ENCODE measurements at places on chromosomes 7 and 10. TPM values are rescaled to one million over a fixed set of nuclear protein-coding genes. Genes with fewer than 3 reads are reported as not detected.

Gene PIP
- not detected for total RNA-seq

Gene RAB19
- 10.4 TPM for total RNA-seq

Gene NKX2-3
- not detected for total RNA-seq

Gene HHEX
- not detected for total RNA-seq

Gene ZNF853
- total RNA-seq, result 4.5 TPM

Gene LRRTM3
- total RNA-seq, result not detected

Gene ELFN1
- total RNA-seq, result 0.15 TPM

Gene FOXI2
- not detected for total RNA-seq

Measured in CD8-positive, alpha-beta memory T cell (primary cell).